Natural killer cell (primary cell): ENCODE measurements at places on chromosomes 2 and 18.

DNA sequence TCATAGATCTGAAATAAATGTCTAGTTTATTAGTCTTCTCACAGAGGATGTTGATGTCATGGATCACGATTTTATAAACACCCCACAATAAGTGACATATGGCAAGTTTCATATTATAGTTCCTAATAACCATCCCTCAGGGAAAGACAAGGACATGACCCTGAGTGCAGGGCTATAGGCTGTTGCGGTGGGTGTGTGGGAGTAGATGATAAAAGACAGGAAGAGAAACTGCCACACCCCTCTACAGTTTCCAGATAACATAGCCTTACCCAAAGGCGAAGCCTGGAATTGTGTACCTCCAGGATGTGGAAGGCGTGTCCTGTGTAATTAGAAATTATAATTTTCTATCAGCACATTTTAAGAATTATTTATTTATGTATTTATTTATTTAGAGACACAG is 2.4 kb upstream of the NEDD4L start:
- DNase-seq = no peak

GRCh38 chr18:3037423-3037915 is 24.5 kb upstream of the LPIN2 start:
- no peak for DNase-seq

- DNase-seq = no peak
Observed at GRCh38 chr2:154692927-154693326, 5.6 kb upstream of the KCNJ3 start.

DNA sequence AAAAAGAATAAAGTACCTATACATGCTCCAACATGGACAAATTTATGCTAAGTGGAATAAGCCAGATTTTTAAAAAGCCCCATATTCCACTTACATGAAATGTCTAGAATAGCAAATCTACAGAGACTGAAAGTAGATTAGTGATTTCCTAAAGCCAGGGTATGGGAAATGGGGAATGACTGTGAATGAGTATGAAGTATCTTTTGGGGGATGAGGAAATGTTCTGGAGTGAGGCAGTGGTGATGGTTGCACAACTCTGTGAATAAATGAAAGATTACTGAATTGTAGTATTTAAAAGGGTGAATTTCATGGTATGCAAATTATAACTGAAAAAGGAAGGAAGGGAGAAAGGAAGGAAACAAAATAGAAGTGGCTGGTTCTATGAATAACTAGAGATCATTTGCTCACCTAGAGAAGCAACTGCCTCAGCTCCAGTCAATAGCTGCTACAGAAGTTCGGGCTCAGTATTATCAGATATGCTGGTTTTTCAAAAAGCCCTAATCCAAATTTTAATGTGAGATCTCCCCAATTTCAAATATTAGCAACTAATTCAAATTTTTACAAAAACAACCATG is 39.3 kb downstream of the MAP3K2 start:
- DNase-seq = no peak

GRCh38 chr2:199466692-199467065 is 8.9 kb upstream of the SATB2 start:
- no peak for DNase-seq

- DNase-seq = no peak
Observed at GRCh38 chr18:7492385-7492784, 74.7 kb upstream of the PTPRM start.

GRCh38 chr2:9778012-9778411 is 65.3 kb upstream of the TAF1B start:
- no peak for DNase-seq

- no peak for DNase-seq
Observed at GRCh38 chr2:224893848-224894247, 148.4 kb downstream of the DOCK10 start.

GRCh38 chr2:176240301-176240700 is 28.9 kb upstream of the MTX2 start:
- no peak for DNase-seq

DNA sequence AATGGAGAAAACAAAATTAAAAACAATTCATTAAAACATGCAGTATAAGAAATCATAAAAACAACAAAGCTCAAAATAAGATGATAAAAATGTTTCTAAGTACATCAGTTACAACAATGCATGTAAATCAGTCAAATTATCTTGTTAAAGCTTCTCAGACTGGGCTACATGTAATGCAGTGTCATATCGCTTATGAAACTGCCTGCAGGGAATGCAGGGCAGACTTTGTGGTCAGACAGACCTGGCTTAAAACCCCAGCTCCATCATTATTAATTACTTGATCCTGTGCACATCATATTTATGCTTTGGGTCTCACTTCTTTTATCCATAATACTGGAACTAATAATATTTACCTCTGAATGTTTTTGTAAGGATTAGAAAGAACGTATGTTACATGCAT is 74.6 kb downstream of the PID1 start:
- no peak for DNase-seq

DNA sequence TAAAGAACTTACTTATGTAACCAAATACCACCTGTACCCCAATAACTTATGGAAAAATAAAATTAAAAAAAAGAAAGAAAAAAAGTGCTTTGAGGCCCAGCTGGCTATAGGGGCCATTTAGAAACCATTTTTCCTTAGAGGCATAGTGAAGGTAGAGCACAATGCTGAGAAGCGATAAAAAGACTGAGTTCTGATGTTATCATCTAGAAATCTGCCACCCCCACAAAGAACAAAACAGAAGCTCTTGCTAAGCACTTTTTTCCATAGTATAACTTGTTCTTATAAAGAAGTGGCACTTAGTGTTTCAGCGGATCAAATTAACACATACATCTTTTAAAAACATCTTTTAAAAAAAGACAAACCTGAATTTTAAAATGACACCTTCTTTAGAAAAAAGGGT is 51.4 kb downstream of the ICOS start:
- DNase-seq = no peak

DNA sequence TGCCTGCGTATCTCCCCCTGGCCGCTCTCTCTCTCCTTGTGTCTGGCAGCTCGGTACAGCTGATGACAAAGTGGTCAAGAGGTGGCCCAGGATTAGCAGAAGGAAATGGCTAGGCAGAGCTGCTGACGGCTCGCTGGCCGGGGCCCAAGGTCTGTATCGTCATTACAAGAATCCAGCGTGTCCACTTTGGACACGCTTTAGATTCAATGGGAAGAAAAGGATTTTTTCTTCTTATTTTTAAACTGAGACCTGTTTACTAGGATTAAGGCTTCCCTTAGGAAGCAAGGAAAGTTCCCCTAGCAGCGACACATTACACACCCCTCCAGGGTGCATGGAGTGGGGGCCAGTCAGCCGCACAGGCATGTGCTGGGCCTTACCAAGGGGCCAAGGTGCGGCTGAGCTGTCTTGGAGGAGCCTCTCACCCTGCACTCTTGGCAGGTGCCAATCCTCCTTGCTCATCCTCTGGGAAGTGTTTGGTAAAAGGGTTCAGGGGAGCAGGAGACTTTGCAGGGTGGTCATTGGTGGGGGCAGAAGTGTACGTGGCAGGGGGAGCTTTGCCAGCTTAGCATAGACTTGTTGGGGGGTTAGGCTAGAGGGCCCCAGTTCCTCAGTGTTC is 76.8 kb downstream of the POLR1A start:
- DNase-seq = no peak
